ENCODE measurements at places on chromosomes 4 and X.

DNA sequence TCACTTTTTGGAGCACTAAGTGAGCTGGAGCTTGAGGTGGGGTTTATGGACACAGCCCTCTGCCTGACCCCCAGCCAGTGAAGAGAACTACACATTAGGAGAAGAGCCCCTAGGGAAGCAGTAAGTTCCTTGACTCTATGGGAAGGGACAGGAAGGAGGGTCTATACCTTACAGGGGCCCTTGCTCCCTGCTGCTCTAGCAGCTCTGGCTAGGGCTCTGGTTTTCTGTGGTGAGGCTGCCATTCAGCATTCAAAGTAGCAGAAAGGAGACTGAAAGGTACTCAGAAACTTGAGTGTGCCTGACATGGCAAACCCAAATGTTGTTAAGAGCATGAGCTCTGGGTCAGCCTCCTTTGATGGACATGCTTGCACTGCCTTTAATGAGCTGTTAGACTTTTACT lies 144.0 kb upstream of the KIT start:
- DNase-seq, result no peak

- DNase-seq, result no peak
Observed at GRCh38 chrX:154019061-154019621, 561 bp downstream of the IRAK1 start.

DNA sequence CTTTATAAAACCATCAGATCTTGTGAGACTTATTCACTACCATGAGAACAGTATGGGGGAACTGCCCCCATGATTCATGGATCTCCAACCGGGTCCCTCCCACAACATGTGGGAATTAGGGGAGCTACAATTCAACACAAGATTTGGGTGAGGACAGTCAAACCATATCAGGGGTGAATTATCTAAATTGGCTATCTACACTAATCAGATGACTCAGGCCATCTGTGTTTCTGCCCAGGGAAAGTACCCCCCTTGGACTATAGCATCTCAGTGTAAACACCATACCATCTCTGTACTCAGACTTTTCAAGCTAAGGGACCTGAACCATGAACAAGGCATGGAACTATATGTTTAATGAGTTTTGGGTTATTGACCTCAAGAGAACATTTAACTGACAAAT lies 76.8 kb downstream of the LNX1 start:
- DNase-seq, result no peak

DNA sequence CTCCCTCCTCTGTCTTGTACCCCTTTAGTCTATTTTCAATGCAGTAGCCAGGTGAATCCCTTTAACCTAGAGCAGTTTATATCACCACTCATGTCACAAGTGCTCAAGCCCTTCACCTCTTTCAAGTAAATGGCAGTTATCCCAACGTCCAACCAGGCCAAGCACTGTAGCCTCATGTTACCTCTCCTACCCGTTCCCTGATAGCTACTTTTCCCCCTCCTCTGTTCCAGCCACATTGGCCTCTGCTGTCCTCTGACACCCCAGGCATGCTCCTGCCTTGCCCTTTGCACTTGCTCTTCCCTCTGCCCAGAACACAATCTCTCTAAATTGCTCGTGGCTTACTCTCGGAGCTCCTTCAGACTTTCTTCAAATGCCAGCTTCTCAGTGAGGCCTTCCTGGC lies 15.2 kb downstream of the GUCY1B1 start:
- DNase-seq, result no peak

- no peak for DNase-seq
Observed at GRCh38 chr4:64940698-64941097, 531.4 kb upstream of the TECRL start.

- no peak for DNase-seq
Observed at GRCh38 chr4:120865985-120866384, 56.5 kb downstream of the PRDM5 start.

GRCh38 chr4:53010318-53010717 lies 148.2 kb downstream of the RASL11B start:
- no peak for DNase-seq

DNA sequence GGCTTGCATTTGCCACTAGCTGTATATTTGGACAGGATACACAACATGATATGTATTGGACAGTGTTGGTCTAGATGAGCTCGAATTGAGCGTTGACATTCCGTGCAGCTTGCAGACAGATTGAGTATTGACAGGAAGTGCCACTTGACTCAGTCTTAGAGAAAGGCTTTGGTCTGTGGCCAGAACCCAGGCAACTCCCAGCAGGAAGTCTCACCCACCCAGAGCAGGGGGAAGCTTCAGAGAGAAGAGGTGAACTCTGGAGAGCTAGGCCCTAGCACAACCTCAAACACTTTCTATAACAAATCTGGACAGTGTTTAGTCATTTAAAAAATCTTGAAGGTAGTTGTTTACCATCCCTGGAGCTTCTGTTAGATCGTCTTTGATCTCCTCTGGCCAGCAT lies 280.5 kb downstream of the FBXW7 start:
- no peak for DNase-seq

- DNase-seq, result no peak
Observed at GRCh38 chr4:2462992-2463762, 5.7 kb upstream of the RNF4 start.

- DNase-seq, result no peak
Observed at GRCh38 chrX:2572740-2573139, 72.0 kb upstream of the DHRSX start.

- DNase-seq, result no peak
Observed at GRCh38 chr4:7792616-7793015, 147.0 kb downstream of the AFAP1 start.

GRCh38 chrX:102067966-102068723 lies 57.3 kb upstream of the TCEAL2 start:
- peak; percentile 10 for DNase-seq

- no peak for DNase-seq
Observed at GRCh38 chrX:154384284-154384892, 5.3 kb downstream of the EMD start.

DNA sequence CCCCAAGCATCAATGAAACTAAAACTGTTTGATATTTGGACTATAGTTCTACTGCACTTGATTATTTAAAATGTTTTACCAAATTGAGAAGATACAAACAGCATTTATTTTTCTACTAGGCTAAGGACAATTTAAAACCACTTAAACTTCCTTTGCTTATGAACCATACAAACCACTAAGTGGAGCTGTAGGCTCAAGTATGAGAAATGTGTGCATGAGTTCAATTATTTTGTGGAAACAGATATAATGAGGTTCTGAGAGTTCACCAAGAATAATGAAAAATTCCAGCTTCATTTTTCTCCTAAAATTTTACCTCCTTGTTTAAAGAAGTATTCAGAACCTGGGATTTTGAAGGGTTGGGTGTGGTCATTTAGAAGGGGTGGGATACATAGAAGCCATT lies 63.1 kb downstream of the SERPINA7 start:
- DNase-seq, result no peak

GRCh38 chr4:107247738-107248137 lies 211.6 kb upstream of the DKK2 start:
- DNase-seq, result no peak

- DNase-seq, result no peak
Observed at GRCh38 chr4:7959078-7959477, 19.4 kb upstream of the AFAP1 start.

DNA sequence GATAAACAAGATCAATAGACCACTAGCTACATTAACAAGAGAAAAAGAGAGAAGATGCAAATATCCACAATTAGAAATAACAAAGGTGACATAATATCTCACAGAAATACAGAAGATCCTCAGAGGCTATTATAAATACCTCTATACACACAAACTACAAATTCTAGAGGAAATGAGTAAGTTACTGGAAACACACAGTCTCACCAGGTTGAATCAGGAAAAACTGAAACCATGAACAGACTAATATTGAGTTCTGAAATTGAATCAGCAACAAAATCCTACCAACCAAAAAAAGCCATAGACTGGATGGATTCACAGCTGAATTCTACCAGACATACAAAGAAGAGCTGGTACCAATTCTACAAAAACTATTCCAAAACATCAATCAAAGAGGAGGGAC lies 211.8 kb upstream of the CPEB2 start:
- DNase-seq, result no peak

DNA sequence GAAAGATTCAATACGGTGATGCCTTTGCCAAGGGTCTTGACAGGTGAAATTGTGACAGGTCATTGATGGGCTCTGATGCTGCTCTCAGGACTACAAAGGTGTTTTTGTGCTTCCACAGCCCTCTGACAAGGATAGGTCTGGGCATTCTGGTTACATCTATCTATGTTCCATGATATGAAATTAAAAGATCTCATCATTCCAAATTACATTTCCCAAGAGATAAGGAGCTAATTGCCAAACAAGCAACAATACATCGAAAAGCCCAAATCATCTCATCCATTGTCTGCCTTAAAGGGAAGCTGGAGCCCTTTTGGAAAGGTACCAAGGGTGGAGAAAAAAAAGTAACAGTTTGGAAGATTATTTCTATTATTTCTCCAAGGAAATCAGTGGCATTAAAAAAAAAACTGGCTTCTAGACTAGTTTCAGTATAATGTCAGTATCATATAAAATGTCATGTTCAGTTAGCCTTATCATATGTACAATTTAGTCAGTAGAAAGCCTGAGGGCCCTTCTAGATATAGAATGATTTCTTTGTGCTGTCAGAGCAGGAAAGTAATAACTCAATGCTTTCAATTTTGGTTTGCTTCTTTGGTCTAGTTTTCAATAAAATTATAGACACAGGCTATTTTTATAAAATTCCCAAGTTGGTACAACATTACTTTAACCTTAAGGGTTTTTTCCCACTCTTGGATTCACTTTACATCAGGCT lies 224.5 kb upstream of the GPRIN3 start:
- DNase-seq, result no peak

Data from NCI-H2081 (cell line).